ENCODE measurements at places on chromosomes 7 and 10.

GRCh38 chr10:132820056-132820455, 34.1 kb upstream of the NKX6-2 start:
- DNase-seq = no peak

DNA sequence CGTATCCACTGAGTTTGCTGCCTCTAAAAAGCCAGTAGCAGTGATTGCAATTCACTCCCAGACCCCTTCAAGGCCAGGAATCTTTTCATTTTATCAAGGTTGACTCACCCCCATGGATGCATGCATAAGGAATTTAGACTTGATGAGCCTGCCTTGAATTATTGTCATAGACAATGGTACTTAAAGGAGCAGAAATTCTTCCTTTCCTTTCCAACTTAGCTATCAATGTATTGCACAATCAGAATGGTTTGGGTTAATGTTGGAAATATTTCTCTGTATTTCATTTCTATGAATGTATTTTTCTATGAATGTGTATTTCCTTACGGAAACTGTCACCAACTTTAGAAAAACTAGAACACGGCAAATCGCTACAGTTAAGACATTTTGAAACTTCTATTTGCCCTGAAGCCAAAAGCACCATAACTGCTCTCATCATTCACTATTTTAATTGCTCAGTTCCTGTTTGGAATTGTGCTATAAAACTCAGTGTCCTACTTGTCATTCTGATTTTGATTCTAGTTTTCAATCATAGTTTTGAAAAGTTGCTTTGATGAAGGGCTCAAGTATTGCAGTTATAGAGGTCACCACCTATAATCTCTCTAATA, 355.7 kb upstream of the AKR1E2 start:
- no peak for DNase-seq

DNA sequence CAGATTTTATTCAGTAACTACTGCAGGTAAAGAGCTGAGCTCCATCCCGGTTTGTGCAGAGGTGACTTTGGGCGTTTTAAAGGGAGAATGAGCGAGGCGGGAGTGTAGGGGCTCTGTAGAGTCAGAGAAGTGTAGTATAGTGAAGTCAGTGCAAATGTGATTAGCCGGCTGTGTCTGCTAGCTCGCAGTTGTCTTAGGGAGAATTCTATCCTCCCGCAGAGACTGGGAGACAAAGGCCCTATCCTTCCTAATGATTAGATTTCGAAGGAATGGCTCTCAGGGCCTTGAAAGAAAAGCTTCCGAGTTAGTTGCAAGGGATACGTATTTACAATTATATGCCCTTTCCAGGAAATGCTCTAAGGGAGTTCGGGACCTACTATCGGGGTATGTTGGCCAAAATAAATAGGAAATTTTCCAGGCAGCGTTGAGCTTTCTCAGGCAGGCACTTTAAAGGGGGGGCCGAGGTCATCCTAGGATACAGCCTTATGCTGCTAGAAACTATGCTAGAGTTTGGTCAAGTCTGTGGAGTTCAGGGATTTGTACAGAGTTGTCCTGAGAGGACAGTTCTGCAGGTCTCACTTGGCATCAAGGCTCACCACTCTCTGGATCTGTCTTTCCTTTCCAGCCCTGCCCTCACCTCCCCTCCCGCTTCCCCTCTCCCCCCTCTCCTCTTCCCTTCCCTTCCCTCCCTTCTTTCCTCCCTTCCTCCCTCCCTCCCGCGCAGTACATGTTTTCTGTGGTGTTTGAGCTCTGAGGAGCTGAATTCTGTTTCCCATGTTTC, 825 bp downstream of the MRPL32 start:
- no peak for DNase-seq

GRCh38 chr7:95749515-95749914, 22.8 kb upstream of the DYNC1I1 start:
- DNase-seq = no peak

- DNase-seq = no peak
These were observed 263.1 kb downstream of the CREB5 start for GRCh38 chr7:28675429-28675828.

DNA sequence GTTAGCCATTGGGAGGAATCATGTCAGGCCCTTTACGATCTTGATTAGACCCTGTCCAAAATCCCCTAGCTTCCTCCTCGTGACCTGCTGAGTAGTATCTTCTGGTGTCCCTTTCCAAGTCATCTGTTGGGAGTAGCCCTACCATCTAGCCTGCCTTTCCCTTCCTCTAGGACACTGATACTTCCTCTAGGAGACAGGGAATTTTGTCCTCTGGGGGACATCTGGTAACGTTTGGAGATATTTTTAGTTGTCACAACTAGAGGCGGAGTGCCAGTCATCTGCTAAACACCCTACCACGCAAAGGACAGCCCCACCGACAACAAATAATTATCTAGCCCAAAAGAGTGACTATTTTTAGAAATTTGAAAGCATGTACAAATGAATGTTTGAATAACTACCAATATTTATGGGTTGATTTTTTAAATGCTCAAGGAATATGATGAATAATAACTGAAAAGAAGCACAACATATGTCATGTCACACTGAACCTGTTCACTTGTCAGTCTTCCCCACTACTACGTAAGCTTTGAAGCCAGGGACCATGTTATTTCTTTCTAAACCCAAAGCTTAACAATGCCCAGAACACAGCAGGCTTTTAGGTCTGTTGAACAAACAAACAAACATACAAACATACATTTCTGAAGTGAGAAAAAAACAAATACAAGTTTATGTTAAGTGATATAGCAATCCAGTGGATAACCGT, 105.9 kb downstream of the ARHGAP12 start:
- DNase-seq = no peak

GRCh38 chr7:155508376-155509358, 37.7 kb downstream of the CNPY1 start:
- DNase-seq = no peak

GRCh38 chr7:119256001-119256400, 1017.0 kb upstream of the KCND2 start:
- no peak for DNase-seq
